ENCODE measurements at places on chromosomes 12 and 14.

DNA sequence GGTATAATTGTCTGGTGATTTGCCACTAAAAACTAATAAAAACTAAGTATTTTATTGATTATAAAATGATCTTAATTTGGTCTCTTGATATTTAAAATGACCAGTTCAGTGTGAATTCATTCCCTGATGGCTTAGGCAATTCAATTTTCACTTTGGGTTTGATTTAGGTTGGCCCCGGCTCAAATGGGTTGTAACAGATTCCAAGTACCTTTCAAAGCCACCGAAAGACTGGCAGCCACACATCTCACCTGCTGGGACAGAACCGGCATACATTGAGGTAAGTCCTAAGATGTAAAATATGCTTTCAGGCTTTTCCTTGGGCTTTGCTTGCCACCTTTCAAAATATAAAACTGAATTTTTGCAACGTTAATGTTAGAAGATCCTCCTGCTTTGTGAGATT lies 77.5 kb upstream of the ATF1 start:
- no peak for DNase-seq

DNA sequence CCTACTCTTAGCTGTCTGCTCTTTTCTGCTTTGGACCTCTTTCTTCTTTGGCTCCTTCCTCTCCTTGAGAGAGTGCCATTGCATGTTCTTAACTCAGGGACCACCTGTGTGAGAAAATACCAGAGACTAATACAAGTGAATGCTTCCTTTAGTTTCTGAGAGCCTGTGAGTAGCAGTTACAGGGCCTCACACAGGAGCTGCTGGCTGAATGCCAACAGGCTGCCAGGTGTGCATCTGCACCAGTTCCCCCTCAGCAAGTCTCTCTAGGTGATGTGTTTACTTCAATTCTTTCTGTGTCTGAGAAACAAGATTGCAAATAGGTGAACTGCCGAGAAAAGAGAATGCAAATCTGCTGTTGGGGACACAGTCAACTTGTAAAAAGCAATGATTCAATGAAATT lies 108.2 kb downstream of the STXBP6 start:
- DNase-seq, result no peak

DNA sequence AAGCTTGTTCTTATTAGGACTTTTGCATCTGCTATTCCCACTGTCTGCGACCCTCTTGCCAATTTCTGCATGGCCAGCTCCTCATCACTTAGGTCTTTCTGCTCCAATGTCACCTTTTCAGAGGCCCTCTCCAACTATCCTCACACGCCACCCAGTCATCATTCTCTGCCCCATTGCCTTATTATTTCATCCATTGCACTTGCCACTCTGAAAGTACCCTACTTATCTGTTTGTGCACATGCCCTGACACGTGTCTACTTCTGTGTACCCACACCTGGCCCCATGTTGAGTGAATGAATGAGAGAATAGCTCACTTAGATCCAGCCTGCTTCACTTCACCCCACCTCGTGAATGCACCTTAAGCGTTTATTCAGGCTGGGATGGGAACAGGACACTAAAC lies 218.7 kb upstream of the TBX3 start:
- no peak for DNase-seq

DNA sequence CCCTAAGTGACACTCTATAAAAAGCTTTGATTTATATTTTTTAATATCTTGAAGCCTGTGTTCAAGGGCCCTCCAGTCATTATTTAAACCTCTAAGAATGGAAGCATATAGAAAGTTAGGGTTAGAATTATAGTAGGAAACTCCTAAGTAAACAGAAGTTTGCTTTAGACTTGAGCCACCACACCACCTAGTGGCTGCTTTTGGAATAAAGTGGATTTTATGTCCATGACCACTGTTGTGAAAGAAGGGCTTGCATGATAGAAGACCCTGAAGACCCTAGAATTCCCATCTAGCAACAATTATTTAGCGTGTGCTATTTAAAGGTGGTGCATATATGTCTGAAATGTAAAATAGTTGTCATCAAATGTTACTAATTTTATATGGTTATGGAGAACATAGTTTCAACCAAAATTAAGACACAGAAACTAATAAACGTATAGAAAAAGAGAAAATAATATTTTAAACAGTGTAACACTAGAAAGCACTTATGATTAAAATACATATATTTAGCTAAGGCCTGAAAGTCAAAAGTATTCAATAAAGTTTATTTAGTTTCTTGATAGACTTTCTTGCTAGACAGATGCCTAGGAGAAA lies 21.3 kb downstream of the LRRIQ1 start:
- DNase-seq, result no peak

DNA sequence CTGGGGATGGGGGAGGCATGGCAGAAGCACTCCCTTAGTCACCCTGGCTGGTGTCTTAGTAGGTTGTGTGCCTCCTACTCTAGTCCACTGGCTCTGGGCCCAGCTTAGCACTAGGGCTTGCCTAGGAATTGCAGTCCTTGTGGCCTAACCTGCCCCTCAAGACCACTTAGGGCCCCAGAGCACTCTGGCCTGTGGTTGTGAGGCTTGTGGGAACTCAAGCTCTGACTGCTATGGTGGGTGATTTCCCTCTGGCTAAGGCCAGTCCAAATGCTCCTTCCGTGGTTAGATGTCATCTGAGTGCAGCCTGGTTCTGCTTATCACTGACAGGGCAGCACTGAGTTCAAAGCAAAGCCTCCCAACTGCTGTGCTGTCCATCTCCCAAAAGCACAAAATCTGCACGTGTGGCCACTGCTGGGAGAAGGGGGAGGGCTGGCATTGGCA lies 20.2 kb downstream of the FGD4 start:
- no peak for DNase-seq

DNA sequence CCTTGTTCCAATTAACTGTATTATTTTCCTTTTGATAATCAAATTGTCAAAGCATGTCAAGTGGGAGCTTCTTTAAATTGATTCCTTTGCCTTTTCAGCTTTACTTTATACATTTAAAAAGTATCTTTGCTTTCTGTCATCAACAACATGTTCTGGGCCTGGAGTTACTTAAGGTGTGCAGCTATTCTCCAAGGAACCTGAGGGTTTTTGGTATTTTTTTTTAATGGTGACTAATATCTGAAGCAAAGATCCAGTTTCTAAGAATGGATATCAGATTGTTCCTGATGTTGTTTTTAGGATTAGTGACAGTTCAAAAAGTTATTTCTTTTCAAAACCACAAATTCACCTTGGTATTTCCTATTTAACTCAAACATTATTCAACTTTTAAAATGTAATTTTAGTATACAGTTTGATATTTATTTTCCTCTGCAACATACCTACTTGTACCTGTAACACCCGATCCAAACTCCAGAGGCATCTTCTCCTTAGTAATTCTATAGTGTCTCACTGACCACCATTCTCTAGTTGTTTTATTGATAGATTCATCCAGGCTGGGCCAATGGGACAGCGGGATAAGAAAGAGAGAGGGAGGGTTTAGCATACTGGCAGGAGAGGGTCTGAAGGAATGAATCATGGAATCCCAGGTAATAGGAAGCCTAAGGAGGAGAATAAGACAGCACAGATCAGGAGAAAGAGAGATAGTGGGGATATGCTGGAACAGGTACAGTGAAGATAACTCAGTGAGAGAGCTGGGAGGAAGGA lies 3.1 kb downstream of the CBLN3 start:
- no peak for DNase-seq

DNA sequence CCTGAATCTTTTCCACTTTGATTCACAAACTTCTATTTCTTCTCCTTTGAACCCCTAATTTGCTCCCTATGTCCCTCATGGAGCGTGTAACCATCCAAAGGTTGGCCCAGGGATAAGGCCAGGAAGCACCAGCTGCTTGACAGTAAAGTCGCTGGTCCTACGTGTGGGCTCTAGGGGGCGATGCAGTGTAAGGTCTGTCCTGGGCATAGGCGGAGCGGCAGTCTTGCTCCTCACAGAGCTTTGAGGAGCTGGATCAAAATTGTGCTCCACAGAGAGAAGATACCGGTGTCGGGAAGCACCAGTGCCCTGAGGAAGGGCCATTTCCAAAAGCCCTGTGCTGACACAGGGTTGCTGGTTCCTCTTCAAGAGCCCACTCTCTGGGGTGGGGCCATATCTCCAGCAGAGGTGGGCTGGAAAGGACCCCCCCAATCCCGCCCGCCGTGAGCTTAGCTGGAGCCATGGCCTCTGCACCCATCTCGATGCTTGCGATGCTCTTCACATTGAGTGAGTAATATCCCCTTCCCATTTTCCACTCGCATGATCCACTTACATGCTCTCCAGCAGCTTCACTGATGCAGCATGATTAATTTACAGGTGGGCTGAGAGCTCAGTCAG lies 49.9 kb upstream of the OR4E1 start:
- no peak for DNase-seq

DNA sequence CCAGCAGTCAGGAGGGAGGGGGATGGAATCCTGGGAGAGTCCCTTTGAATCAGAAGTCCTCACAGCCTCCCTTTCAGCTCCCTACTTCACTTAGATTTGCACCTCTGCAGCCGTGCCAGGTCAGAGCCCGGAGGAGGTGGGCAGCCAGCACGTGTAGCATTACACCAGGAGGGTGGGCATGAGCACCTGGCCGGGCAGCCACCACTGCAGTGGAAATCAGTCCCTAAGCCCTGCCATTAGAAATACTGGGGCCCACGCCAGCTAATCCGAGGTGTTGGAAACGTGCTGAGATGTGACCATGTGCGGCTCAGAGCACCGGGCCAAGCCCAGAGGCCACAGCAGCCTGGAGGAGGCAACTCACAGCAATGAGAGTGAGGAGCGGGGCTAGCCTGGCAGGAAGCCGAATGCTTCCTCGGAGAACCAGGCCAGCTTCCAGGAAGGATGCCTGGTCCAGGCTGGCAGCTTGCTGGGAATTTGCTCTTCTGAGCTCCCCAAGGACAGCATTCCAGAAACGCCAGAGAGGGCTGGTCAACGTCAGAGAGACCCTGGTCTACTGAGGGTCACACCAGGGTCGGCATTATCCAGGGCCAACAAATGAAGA lies 9.4 kb upstream of the CACNA2D4 start:
- no peak for DNase-seq

DNA sequence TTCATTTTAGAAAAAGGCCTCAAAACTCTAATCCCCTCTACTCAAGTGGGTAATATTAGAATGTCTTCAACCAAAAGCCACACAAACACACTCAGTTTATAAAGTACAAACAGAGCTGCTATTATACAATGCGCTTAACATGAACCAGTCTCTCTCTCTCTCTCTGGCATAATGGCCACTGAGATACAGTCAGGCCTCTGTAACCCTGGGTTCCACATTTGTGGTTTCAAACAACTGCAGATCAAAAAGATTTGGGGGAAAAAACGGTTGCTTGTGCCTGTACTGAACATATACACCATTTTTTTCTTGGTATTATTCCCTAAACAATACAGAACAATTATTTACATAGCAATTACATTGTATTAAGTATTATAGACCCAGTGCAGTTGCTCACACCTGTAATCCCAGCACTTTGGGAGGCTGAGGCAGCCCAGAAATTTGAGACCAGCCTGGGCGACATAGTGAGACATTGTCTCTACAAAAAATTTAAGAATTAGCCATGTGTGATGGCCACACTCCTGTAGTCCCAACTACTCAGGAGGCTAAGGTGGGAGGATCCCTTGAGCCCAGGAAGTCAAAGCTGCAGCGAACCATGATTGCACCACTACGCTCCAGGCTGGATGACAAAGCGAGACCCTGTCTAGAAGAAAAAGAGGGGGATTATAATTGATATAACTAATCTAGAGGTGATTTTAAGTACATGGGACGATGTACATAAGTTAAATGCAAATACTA lies 5.6 kb downstream of the SLC11A2 start:
- DNase-seq, result no peak

DNA sequence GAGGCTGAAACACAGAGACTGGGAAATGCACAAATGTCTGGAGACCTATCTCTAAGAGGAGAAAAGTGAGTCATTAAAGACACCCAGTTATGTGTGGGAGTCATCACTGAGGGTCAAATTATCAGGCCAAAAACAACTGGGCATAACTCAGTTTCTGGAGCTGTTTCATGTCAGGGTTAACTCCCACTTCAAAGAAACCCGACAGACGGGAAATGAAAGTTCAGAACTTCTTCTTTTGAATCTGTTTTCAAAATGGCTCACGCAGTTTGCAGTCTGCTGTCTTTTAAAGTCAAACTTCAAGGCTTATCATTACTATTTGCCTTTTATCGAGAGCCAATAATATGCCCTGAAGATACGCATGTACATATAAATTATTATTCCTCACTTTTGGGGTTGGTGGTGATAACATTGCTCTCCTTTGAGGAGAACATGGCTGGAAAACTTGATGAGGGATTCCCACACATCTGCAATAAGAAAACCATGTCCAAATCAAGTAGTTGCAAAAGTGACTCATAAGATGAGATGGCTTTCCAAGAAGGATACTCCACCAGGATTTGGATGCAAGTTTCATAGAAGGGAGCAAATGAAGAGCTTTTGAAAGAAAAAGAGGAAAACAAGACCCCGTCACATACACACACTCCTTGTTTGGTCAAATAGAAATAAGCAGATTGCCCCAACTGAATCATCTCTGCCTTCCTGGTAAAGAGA lies 341.4 kb downstream of the ADAMTS20 start:
- DNase-seq, result no peak

- DNase-seq, result no peak
Measured at GRCh38 chr14:98200601-98201000, 1071.4 kb downstream of the BCL11B start.

- no peak for DNase-seq
Measured at GRCh38 chr12:49126852-49127763, 4.1 kb downstream of the TUBA1B start.

DNA sequence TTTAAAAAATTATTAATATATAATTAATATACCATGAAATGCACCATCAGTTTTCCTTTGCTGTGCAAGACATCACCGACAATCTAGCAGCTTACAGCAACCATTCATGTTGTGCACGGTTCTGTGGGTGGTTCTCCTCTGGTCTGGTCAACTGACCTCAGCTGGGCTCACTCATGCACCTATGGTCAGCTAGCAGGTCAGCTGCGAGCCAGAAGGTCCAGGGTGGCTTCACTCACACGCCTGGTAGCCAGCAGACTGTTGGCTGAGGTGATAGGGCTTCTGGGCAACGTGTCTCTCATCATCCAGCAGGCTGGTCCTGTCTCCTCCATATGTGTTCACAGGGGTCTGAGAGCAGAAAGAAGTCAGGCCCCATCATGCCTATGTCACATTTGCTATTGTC lies 210.4 kb downstream of the KIF26A start:
- DNase-seq, result no peak

- DNase-seq, result no peak
Measured at GRCh38 chr12:54383041-54383609, 1.4 kb downstream of the ZNF385A start.
